ENCODE measurements at places on chromosomes 4 and X.
A peak's percentile ranks its signal among the peaks of the same experiment; 100 is the strongest.

- DNase-seq, result no peak
Observed at GRCh38 chr4:13309751-13310150, 174.4 kb downstream of the RAB28 start.

DNA sequence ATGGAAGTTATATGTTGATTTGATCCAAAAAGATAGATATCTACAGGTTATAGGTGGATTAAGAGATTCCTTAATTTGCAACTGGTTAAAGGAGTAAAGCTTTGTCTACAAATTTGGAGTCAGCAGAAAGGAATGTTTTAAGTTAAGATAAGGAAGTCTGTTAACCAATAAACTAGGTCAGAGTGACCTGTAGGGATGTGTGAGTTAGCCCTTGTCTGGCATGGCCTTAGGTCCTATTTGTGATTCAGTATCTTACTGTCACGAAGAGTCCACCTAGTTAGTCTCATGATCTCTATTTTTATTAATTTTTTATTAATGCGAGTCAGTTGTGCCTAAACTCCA is 230.8 kb downstream of the INPP4B start:
- DNase-seq, result no peak

DNA sequence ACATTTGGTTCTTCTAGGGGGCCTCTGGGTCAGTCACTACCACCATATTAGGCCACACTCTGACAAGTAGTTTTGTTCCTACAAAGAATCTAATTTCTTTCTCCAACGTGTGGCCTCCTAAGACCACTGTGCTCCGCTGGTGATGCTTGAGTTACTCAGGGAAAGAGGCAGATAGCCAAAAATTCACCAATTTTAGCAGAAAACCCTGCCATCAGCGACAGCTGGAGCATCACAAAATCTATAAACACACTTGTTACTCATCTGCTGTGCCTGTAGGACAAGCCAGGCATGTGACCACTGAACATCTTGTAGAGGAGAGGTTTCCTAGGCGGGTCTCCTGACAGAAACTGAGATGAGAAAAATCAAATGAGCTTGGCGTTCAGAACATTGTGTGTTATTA is 105.4 kb downstream of the SYNPO2 start:
- no peak for DNase-seq

DNA sequence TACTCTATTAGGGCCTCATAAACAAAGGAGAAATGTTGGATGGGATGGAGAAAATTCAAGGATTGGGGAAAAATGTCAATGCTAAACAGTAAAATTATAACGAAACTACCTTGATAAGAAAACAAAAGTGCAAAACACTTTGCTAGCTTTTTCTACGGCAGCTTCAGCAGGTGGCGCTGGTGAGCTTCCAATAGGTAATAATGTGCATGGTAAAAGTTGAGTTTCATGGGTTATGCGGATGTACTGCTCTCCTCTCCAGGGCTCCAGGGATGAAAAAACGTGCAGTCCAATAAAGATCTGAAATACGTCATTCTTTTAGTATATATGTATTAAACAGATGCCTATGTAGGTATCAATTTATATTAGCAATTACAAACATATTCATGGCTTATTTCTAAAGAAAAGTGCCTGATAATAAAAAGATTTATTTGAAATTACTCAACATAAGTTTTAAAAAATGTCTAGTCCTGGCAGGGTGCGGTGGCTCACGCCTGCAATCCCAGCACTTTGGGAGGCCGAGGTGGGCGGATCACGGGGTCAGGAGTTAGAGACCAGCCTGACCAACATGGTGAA is 239.6 kb downstream of the GRXCR1 start:
- peak; percentile 58 for DNase-seq

GRCh38 chrX:81390237-81390636 is 188.3 kb downstream of the SH3BGRL start:
- DNase-seq, result no peak

GRCh38 chr4:40912460-40913184 is 162.9 kb downstream of the NSUN7 start:
- no peak for DNase-seq

GRCh38 chrX:45515262-45516215 is 314.9 kb upstream of the DIPK2B start:
- DNase-seq, result peak; percentile 42

- DNase-seq, result peak; percentile 16
Observed at GRCh38 chrX:125998432-125998831, 167.7 kb downstream of the DCAF12L2 start.

- no peak for DNase-seq
Observed at GRCh38 chrX:69051901-69052300, 113.4 kb downstream of the PJA1 start.

GRCh38 chr4:70704215-70704930 is 16.0 kb downstream of the UTP3 start:
- DNase-seq, result peak; percentile 75

DNA sequence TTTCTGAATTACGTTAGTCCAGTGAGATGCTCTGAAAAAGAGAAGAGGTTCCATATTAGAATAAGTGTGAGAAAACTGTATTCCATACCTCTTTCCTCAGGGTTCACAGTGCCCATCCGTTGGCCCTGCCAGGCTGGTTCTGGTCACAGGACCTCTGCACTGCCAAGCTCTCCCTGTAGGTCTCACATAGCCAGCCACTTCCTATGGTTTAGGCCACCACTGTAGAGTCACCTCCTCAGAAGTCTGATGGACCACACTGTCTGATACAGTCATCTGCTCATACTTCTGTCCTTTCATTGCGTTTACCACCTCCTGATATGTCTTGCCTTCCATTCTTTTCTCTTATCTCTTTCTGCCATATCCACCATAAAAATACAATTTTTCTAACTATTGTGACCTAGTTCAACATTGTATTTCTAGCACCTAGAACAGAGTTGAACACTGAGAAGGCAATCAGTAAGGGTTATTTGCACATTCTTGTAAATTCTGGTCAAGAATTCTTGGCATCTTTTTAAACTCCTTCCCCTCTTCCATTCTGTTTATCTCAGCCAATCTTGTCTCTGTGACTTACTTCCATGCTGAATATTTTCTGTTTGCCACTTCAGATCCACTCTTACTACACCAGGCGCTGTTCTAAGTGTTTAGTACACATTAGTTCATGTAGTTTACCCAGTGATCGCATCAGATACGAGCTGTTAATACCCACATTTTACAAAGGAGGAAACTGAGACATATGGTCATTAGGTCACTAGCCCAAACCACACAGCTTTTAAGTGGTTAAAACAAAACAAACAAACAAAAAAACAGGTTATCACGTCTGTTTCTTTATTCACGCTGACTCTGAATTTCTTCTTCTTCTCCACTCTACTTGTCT is 125.6 kb downstream of the CBR4 start:
- DNase-seq, result no peak

DNA sequence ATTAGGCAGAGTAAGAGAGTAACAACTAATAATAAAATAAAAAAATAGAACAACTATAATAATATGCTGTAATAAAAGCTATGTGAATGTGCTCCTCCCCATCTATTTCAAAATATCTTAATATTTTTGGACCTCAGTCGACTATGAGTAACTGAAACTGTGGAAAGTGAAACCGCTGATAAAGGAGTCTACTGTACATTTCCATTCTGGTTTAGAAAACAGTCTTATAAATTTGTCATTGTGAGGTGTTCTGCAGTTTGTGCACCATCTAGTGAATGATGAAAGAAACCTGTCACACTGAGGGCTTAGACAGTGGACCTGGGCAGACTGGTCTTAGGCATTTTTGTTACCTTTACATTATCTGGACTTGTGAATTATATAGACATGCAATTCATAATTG is 42.0 kb downstream of the TMEM150C start:
- DNase-seq, result no peak

GRCh38 chr4:143406523-143406922 is 69.8 kb downstream of the GAB1 start:
- DNase-seq, result no peak

DNA sequence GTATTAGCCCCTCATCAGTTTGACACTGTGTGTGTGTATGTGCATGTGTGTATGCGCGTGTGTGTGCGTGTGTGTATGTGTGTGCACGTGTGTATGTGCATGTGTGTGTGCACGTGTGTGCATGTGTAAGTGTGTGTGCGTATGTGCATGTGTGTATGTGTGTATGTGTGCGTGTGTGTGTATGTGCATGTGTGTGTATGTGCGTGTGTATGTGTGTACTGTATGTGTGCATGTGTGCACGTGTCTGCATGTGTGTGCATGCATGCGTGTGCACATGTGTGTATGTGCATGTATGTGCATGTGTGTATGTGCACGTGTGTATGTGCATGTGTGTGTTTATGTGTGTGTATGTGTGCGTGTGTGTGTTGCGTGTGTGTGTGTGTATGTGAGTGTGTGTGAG is 31.1 kb upstream of the MXRA5 start:
- DNase-seq, result no peak

DNA sequence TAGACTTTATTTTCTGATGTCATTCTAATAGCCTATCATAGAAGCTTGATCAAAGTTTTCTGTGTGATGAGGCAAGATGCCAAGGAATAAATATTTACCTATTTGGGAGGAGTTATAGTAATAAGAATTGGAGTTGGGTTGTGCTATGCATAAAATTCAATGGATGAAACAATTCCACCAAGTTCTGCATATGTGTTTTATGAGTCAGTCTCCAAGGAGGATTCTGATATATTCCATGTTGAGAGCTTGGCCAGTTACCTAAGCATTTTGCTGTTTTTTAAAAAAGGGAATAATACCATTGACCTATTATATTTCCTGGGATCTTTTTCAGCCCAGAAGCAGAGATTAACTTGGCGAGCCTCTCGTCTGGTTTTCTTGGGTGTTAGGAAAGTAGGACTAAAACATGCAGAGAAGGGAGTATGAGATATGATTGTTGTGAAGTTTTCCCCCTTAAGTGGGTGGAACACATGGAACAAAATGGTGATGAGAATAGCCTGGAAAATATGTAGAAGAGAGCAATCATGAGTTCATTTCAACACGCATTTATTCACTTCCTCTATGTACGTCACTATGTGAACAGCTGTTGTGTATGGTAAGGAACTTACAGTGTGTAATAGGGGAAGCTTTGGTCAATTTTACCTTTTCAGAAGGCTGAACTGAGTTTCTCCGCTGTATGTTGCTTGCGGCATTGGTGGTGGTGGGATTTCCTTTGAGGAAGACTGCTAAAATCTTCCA is 39.2 kb downstream of the POLA1 start:
- DNase-seq, result no peak

DNA sequence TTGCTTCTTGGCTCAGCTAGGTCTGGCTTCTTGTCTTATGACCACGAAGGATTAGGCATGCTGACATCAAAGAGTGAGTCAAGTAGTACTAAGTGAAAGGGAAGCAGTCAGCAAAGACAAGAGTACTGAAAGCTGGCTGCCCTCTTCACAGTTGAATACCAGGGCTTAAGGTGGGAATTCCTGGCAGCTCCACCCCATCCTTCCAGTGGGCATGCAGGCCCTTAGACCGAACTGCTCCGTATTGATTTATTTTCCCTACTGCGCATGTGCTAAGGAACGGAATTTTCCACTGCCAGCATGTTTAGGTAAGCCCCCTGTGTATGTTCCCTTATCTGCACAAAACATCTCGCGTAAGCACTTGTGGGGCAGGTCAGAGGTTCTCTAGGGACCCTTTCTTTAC is 2320.1 kb downstream of the ARAP2 start:
- DNase-seq, result peak; percentile 5

DNA sequence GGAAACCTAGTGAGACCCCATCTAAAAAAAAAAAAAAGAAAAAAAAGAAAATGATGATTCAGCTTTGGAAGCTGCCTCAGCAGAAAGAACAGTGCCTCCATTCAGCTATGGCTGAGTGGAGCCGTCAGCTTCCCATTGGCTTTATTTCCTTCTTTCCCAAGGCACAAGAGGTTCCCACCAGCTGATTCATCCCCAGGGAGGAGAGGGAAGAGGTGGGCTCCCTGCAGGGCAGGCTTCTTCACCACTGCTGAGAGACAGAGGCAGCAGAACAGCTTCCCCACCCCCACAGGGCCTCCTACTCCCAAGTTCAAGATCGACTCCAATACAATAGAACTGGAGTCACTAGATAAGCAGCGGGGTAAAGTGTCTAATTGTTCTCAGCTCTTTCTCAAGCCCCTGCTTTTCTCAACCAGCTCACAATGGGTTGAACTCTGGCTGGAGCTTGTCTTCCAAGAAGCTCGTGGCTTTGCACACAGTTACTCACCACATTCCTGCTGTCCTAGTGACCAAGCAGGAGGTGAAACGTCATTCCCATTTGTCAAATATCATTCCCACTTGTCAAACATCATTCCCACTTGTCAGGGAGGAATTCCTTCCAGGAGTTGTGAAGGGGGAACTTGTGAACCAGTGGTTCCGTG is 47.8 kb downstream of the FHDC1 start:
- no peak for DNase-seq

- no peak for DNase-seq
Observed at GRCh38 chr4:48635310-48635709, 144.8 kb downstream of the FRYL start.

DNA sequence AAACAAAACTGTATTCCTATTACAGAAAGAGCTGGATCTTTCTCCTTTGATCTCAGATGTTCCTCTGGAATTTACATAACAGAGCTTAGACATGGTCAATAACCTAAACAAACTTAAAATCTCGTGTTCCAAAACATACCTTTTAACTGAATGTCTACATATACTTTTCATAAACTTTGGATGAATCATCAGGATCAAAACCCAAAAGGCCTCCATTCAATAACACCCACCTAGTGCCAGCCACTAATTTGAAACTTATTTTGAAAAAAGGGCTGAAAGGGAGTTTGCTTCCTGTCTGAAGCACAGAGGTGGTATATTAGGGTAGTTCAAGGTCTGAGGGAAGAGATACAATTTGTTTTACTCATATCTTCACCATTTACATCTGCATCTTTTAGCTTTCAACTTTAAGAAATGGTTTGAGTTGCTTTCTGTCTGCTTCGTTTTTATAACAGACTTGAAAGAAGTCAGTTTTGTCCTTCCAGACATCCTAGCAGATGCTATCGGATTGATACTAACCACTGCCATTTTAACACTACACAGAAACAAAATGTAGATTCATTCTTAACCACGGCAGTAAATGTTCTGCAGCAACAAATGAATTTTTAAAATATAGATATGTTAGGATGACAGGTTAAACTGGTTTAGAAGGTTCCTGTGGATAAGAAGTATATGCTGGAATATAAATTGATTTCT is 242.8 kb upstream of the DKK2 start:
- no peak for DNase-seq

- DNase-seq, result no peak
Observed at GRCh38 chr4:89109841-89110540, 1.3 kb upstream of the TIGD2 start.

DNA sequence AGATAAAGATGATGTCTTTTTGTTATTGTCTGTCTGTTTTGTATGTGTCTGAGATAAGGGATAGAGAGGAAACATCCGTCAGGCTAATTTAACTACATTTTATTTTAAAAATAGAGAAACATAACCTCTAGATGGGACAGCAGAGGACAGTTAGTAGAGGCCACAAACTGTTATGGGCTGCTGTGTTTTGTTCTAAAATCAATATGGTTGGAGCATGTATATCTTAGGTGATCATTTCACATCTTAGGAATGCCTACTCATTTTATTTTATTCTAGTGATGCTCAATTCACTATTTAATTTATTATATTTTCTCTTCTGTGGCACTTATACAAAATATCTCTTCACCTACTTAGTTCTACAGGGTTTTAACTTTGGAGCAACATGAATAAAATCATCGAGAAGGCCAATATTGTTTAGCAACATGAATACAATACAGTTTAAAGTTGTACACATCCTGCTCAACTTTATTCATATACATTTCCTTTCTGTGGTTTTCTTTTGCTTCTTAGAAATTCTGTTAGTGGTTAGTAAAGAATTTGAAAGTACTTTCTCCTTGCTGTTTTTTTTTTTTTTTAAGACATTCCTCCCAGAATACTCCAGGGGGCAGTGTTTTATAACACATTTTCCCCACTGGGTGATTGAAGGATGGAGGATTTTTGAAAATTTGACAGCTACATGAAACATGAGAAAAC is 392.9 kb downstream of the UNC5C start:
- DNase-seq, result peak; percentile 27

Measured in HEK293T (cell line).